Activated naive CD4-positive, alpha-beta T cell treated with anti-CD3 and anti-CD28 coated beads, Interleukin-2, amount 10 ng/mL, durations not matched to agents 5 hours and 36 hours (primary cell): ENCODE measurements at places on chromosomes 3 and 15. TPM values are rescaled to one million over a fixed set of nuclear protein-coding genes. Genes with fewer than 3 reads are reported as not detected.

ZMYND10 gene
- 2.2 TPM for total RNA-seq

KIF15 gene
- 46.1 TPM for total RNA-seq

EPB42 gene
- not detected for total RNA-seq

SPINT1 gene
- total RNA-seq, result 6.8 TPM

TIMMDC1 gene
- 66.1 TPM for total RNA-seq

FANCD2OS gene
- not detected for total RNA-seq

UBE2Q2 gene
- 45.8 TPM for total RNA-seq

TMEM207 gene
- total RNA-seq, result not detected

SYNPR gene
- not detected for total RNA-seq

CNTN3 gene
- total RNA-seq, result not detected

KBTBD8 gene
- total RNA-seq, result 9.3 TPM

RPP25 gene
- total RNA-seq, result 5.5 TPM

RTP4 gene
- 10.6 TPM for total RNA-seq

NR1D2 gene
- 7.0 TPM for total RNA-seq

STOML1 gene
- 8.3 TPM for total RNA-seq

GORASP1 gene
- 37.1 TPM for total RNA-seq

PRR20G gene
- not detected for total RNA-seq

LRRC2 gene
- total RNA-seq, result 0.55 TPM

SI gene
- not detected for total RNA-seq

SH3GL3 gene
- not detected for total RNA-seq

CP gene
- total RNA-seq, result not detected

GOLGA8Q gene
- total RNA-seq, result 0.75 TPM

TTLL13 gene
- 0.34 TPM for total RNA-seq

NT5DC2 gene
- total RNA-seq, result 23.6 TPM
